ENCODE measurements at places on chromosomes 6 and 20. TPM values are rescaled to one million over a fixed set of nuclear protein-coding genes. Genes with fewer than 3 reads are reported as not detected.

GRCh38 chr20:51563486-51564332, 21.2 kb upstream of the NFATC2 start:
- H3K36me3 ChIP-seq: no peaks in the 10 kb centered on the region
- H3K27ac ChIP-seq: peak overlapping the region; percentile 96
- peak; percentile 90 for DNase-seq

DNA sequence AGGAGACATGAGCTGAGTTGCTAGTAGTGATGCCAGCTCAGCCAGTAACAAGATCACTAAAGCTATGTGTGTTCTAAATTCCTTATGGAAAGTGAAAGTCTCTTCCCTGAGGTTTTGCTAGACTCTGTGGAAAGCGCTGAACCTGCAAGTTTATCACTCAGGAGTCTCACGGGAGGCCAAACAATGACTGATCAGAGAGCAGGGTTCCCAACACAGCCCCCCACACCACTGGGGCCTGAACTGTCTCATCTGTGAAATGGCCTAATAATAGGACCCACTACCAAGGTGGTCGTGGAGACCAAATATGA, 19.9 kb downstream of the ACSS1 start:
- peaks cover 10% of the 10 kb centered on the region for H3K4me1 ChIP-seq
- peaks cover 3% of the 10 kb centered on the region for H3K27me3 ChIP-seq
- no peak overlapping the region for H3K4me3 ChIP-seq
- no peaks in the 10 kb centered on the region for H3K36me3 ChIP-seq

DNA sequence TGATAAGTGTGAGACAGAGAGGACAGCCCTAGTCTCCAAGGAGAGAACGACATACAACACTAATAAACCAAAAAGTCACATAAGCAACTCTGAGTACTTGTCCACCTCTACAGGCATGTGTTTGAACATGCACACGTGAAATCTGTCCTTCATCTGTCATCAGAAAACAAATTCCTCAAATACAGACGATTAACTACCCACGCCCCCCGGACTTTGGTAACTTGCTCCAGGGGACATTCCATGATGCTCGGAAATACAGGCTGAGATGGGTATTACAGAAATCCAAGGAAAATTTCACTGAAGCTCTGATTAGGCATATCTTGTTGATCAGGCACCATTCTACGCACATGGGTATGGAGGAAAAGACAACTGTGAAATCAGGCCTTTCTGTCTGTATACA, 57.8 kb downstream of the LYRM4 start:
- H3K36me3 ChIP-seq: no peaks in the 10 kb centered on the region
- no peak for DNase-seq
- H3K27ac ChIP-seq: no peak overlapping the region
- no peak overlapping the region for H3K4me3 ChIP-seq
- H3K27me3 ChIP-seq: no peaks in the 10 kb centered on the region

GRCh38 chr6:169780571-169781091, 29.2 kb downstream of the ERMARD start:
- no peaks in the 10 kb centered on the region for H3K27me3 ChIP-seq
- H3K36me3 ChIP-seq: no peaks in the 10 kb centered on the region
- H3K4me1 ChIP-seq: peaks cover 6% of the 10 kb centered on the region
- H3K4me3 ChIP-seq: no peak overlapping the region
- H3K27ac ChIP-seq: no peak overlapping the region
- peak; percentile 71 for DNase-seq

- no peak overlapping the region for H3K27ac ChIP-seq
- no peak for DNase-seq
- no peak overlapping the region for H3K4me3 ChIP-seq
- no peaks in the 10 kb centered on the region for H3K4me1 ChIP-seq
- H3K36me3 ChIP-seq: no peaks in the 10 kb centered on the region
- H3K27me3 ChIP-seq: no peaks in the 10 kb centered on the region
Observed at GRCh38 chr6:149755300-149756260, 6.0 kb downstream of the PCMT1 start.

GRCh38 chr20:43971267-43971666, 56.6 kb downstream of the TOX2 start:
- no peak overlapping the region for H3K27ac ChIP-seq
- peaks cover 5% of the 10 kb centered on the region for H3K4me1 ChIP-seq
- no peak overlapping the region for H3K4me3 ChIP-seq
- H3K36me3 ChIP-seq: no peaks in the 10 kb centered on the region
- no peak for DNase-seq

DNA sequence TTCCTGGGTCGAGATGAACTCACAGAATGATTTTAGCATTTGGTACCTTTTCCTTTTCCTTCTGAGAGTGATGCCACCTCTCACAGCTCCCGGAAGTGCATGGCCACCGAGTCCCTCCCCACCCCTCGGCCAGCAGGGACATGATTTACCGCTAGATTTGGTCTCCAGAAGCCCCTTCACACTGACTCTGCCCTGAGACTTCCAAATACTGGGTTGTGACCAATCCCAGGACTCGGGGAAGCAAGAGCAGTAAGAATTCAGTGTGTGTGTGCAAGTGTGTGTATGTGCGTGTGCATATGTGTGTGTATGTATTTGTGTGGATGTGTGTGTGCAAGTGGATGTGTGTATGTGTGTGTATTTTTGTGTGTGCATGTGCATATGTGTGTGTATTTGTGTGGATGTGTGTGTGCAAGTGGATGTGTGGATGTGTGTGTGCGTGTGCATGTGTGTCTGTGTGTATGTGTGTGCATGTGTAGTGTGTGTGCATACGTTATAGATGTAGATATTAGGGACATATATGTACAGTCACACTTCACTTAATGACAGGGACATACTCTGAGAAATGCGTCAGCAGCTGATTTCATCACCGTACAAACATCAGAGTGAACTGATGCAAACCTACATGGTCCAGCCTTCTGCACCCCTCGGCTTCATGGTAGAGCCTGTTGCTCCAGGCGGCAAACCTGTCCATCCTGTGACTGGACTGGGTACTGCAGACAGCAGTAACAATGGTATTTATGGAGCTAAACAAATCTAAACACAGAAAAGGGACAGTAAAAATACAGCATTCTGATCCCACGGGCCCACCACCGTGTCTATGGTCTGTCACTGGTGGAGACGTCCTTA, 374.5 kb downstream of the TAF4 start:
- H3K27me3 ChIP-seq: no peaks in the 10 kb centered on the region
- no peak overlapping the region for H3K27ac ChIP-seq
- H3K4me1 ChIP-seq: no peaks in the 10 kb centered on the region

The C20orf204 gene
- total RNA-seq: 0.26 TPM

The TOX2 gene
- 4.4 TPM for total RNA-seq

The BTN3A1 gene
- total RNA-seq: 36.5 TPM

The KHDC1L gene
- not detected for total RNA-seq
